ENCODE measurements at places on chromosomes 6 and 20.
A peak's percentile ranks its signal among the peaks of the same experiment; 100 is the strongest.

DNA sequence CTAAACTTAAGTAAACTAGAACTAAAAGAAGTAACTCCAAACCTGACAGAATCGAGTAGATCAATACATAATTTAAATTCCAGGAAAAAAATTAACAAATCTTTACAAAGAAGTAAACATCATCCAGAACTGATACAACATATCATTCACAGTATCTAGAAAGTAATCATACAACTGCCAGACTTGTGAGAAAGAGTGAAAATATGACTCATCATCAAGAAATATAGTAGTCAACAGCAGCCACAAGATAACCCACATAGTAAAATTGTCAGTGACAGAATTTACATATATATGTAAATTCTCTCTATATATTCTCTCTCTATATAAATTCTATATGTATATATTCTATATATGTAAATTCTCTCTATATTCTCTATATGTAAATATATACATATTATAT, 242.8 kb upstream of the RGS17 start:
- DNase-seq: no peak

DNA sequence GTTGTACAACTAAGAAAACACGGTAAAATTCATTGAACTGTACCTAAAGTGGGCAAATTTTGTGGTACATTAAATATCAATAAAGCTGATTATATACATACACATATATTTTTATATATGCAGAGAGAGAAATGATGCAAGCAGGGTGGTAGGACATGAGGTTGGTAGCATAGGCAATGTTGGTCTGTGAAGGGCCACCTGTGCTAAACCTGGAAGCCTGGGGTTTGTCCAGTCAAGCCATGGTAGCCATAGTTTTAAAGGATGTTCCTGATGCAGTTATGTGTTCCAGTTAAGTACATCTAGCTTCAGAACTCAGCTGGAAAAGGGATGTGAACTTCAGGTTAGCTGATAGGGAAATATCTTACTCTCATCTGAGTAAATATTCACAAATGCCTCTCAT, 60.1 kb downstream of the TRIM38 start:
- DNase-seq: no peak

- no peak for DNase-seq
Observed at GRCh38 chr6:41697861-41698781, 37.3 kb downstream of the TFEB start.

- no peak for DNase-seq
Observed at GRCh38 chr6:27865850-27866356, 46.3 kb downstream of the OR2B2 start.

GRCh38 chr6:3806169-3806922, 42.8 kb upstream of the FAM50B start:
- DNase-seq: no peak

- DNase-seq: no peak
Observed at GRCh38 chr6:125961117-125961516, 4.5 kb downstream of the HINT3 start.

DNA sequence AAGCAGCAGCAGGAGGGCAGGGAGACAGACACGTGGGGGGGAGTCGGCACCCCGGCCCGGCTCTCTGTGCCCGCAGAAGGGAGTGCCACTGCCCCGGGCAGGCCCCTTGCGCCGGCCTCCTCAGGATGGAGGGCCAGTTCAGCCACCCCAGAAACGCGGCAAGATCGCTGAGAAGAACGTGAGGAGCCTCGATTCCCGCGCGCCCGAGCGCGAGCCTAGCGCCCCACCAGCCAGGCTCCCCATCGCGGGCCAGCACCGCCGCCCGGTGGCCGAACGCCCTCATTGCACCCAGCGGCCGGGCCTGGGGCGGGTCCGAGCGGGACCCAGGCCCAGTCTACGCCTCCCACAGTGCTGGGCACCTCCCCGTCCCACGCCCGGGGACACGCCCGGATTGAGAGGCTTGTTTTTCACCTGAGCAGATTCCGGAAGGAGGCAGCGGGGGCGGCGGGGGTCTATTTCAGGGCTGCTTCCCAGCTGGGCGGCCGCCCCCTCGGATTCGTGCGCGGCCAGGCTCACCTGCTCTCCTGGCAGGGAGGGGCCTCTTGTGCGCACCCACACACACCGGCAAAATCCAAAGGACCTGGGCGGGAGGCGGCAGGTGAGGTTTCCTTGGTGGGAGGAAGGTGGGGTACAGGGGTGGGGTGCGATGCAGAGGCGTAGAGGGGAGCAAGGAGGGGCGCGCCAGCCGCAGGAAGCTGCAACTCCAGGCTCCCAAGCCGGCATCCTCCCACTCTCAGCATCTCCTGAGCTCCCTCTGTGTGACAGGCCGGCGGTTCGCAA, 9.0 kb upstream of the GRM4 start:
- peak; percentile 57 for DNase-seq

DNA sequence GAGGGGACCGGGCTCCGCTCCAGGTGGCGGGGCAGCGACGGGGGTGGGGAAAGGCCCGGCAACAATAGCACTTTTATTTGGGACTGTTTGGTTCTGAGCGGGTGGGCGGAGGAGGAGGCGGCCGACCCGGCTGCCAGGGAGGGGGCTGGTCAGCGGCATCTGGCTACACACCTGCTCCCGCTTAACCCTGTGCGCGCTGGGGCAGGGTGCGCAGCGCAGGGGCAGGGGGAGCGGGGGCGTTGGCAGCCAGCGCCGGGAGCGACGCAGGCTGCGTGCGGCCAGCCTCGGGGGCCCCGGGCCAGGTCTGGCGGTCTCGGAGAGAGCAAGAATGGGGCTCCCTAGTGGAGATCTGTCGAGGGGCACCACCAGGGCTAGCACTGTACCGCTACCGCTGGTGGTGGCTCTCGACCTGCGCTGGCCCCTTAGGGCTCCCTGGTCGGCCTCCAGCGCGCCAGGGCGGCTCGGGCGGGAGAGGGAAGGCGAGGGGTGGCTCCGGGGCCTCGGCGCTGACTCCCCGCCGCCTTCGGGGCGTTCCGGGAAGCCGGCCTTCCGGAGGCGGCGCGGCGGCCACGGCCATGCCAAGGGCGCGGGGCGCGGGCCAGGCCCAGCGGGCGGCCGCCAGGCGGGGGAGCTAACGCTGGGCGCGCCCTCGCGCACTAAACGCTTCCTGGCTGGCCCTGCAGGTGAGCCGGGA, 92.4 kb downstream of the NCR2 start:
- DNase-seq: no peak

- no peak for DNase-seq
Observed at GRCh38 chr6:111175109-111175508, 87.8 kb downstream of the SLC16A10 start.

DNA sequence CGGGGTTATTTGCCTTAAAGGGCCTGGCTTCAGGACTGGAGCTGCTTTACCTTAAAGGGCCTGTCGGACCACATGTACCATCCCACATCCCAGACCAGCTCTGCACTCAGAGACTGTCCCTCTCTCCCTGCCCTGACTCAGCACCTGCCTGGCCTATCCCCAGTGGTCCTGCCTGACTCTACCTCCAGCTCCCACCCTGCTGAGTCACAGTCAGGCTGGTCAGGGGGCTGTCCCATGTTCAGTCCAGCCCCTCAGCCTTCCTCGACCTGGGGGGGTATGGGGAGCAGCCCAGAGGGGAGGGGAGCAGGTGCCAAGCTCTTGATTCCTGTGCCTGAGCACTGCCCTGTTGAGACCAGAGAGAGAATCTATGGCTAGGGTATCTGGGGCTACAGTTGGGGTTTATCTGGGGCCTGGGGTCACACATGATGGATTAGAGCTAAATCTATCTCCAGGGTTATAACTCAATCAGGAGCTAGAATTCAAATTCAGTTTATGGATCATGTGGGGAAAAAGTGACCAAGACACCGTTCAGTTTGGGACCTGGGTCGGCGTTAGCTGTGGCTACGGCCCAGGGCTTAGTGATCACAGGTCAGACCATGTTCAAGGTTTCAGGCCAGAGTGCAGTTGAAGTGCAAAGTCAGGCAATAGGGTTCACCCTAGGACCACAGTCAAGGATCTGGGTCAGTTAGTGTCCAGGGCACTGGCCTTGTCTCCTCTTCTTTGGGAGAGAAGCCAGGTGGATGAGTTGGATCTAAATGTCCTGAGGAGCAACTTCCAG, 9.4 kb upstream of the TRIB3 start:
- DNase-seq: no peak

DNA sequence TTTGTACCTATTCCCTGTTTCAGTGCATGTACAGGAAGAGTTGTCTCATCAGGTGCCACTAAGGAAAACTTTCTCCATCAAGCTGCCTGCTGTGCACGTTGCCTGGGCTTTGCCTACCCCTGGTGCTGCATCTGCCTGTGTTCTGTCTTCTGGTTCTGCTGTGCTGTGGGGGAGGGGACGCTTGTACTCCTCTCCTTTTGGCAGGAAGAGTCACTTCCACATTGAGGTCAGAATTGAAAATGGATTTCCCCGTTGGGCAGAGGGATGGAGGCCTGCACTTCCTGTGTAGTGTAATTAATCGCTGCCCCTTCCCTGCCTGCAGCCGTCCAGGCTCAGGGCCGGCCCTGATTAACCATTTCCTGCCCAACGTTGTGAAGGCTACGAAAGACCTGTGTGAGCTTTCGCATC, 153.3 kb downstream of the SCML4 start:
- DNase-seq: peak; percentile 15

DNA sequence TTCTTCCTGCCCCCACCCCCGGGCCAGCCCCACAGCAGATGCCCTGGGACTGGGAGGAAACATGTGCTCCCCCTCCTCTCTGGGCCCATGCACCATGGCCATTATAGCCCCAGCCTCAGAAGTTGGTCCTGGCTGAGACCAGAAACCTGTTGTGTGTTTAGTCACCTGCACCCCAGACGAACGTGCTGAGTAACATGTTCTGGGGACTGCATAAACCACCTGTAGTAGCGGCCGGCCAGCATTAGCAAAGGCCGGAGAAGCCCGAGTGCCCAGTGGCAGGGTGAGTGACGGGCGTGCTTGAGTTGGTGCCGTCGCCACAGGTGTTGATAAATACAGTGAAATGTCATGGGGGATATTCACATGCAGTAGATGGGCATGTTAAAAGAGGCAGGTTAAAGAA, 73.9 kb downstream of the TCP11 start:
- no peak for DNase-seq

GRCh38 chr20:44745598-44746366, at the start of gene KCNK15:
TSS of gene KCNK15 (plus strand) at chr20:44745865. CDS start at chr20:44745911, 46 bp downstream.
- peak; percentile 13 for DNase-seq

- DNase-seq: no peak
Observed at GRCh38 chr20:3539311-3540107, 68.7 kb downstream of the ATRN start.
